Fibroblast of the aortic adventitia (primary cell): ENCODE measurements at places on chromosomes 6 and 20. TPM values are rescaled to one million over a fixed set of nuclear protein-coding genes. Genes with fewer than 3 reads are reported as not detected.

DNA sequence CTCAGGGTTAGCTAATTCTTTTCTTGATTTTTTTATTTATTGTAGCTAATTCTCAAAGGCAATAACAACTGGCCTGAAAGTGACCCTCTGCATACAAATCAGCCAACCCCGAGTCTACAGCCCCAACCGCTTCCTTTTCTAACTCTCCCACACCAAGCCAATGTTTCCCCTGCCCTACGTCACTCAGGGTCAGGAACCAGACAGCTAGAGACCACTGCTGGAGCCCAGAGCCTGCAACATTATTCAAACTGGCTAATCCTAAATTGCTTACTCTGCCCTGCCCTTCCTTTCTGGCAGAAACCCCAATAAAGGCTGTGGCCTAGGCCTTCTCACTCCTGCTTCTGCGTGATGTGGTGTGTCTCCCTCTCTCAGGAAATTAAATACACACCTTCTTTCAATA is 320.7 kb downstream of the CBLN4 start:
- DNase-seq, result no peak

GRCh38 chr6:35933844-35934243 is 12.9 kb upstream of the SRPK1 start:
- no peak for DNase-seq

The CRISP2 gene
- total RNA-seq, result not detected in 2 replicates

- DNase-seq, result peak; percentile 91
Measured at GRCh38 chr6:121482004-121482693, 46.7 kb downstream of the GJA1 start.

GRCh38 chr20:34142121-34142520 is 30.1 kb upstream of the EIF2S2 start:
- DNase-seq, result no peak

GRCh38 chr20:56249244-56249955 is 868 bp downstream of the MC3R start:
- DNase-seq, result no peak

DNA sequence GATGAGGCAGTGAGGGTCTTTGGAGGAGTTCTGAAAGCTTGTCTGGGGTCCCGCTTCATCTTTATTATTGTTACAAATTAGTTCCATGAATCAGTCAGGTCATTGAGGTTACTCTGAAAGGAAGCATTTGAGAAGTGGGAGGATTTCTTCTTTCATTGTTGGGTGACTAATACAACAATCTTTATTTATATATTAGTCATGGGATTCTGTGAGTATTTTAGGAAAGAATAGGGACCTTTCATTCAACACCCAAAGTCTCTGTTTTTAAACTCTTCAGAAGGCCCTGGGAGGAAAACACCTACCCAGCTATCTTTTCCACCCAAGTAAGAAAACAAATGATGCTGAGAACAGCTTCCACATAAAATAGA is 98.3 kb downstream of the SOD2 start:
- DNase-seq, result peak; percentile 79

GRCh38 chr6:32638532-32639219 is 1.5 kb downstream of the HLA-DQA1 start:
- DNase-seq, result no peak

DNA sequence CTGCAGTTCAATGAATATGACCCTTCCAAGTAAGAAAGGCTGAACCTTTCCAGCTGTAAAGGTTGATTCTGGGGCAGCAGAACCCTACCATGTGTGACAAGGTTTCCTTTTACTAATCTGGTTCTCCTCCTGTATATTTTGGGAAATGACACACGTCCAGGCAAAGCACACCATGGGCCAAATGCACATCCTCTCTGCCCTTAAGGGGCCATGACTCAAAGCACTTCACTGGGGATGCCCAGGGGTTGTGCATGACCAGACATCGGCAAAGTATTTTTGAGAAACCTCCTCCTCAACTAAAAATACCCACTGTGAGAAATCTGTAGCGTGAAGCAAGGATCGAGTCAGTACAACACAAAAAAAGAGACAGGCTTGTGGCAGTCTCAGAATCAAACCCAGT is 174.7 kb downstream of the BACH2 start:
- no peak for DNase-seq

- no peak for DNase-seq
Measured at GRCh38 chr6:82370788-82371187, 7.2 kb downstream of the TPBG start.

The CTAGE9 gene
- total RNA-seq, result not detected in 2 replicates

DNA sequence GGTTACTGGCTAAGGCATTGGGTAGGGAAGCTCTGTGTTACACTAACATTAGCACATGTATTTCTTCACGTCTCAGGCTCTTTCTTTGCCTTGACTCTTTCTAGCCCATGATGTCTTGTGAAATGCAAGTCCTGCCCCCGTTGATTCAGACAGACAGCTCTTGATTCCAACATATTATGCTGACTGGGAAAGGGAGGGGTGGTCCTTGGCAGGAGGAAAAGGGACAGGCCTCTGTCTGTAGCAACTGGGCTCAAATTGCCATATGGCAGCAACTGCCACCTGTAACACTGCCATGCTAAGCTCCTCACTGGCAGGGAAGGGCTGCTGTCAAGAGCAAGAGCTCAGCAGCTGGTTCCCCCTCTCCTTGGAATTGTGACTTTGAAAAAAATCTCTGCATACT is 5.7 kb upstream of the KCNK15 start:
- no peak for DNase-seq

- no peak for DNase-seq
Measured at GRCh38 chr6:116025405-116025804, 35.3 kb downstream of the FRK start.

The EYS gene
- total RNA-seq, result 0.09 TPM in 1 of 2 replicates, not detected in the other

DNA sequence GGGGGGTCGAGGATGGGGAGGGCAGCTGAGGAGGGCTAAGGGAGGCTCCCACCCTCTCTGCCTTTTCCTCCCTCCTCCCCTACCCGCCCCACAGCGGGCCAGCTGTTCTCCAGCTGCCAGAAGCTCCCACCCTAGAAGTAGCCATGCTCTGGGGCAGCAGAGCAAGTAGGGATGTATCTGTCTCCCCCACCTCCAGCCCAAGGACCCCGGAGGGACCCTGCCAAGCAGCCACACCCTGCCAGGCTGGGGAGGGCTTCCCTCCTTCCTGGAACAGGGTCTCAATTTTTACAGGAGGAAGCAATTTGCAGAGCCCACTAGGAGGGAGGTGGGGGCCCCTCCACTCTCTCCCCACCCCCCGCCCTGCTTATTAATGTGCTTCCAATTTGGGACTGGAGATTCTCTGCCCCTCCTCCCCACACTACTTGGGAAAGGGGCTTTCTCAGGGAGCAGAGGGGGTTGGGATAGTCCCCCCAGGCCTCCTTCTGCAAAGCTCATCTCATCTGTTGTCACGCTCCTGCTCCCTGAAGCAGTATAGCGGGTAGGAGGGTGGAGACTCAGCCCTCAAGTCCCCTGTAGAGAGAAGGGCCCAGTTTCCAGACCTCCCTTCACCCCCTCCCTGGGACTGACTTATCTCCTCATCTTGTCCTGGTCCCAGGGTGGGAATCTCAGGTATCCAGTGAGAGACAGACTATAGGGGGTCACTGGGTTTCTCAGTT is 4.5 kb downstream of the TEAD3 start:
- no peak for DNase-seq

DNA sequence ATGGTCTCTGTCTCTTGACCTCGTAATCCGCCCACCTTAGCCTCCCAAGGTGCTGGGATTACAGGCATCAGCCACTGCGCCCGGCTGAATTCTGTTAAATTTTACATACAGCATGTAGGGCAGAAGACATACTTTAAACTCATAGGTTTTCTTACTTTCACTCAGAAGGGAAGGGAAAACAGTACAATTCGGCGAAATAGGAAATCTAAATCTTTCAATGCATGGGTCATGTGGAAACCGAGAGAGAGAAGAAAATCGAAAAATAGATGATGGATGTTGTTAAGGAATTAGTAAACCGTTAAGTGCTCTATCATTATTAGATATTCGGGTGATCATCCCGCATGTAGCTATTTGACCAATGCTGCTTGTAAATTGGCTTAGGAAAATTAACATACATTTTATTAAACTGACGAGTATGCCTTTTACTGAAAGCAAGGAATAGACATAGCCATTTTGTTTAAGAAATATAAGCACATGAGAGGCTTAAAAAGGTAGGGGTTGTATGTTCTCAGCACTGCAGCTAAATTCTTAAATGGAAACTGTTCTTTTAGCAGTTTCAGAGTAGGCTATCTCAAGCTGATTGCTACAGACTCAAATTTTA is 164.7 kb upstream of the AGPAT4 start:
- no peak for DNase-seq
